ENCODE measurements at places on chromosomes 6 and 20.

- DNase-seq, result no peak
These were observed 40.1 kb downstream of the ADNP start for GRCh38 chr20:50891138-50891537.

- DNase-seq, result no peak
These were observed 97.5 kb downstream of the ERMARD start for GRCh38 chr6:169848946-169849345.

GRCh38 chr20:53658973-53659372 lies 65.3 kb upstream of the ZNF217 start:
- no peak for DNase-seq

GRCh38 chr20:13009682-13010406 lies 1.1 kb downstream of the SPTLC3 start:
- no peak for DNase-seq

Data from CD8-positive, alpha-beta memory T cell (primary cell).